Renal cortical epithelial cell (primary cell): ENCODE measurements at places on chromosomes 4 and X. TPM values are rescaled to one million over a fixed set of nuclear protein-coding genes. Genes with fewer than 3 reads are reported as not detected.

GPC4 gene
- 19.4 and 80.6 TPM in 2 replicates for total RNA-seq

TLR3 gene
- total RNA-seq, result 8.9 and 17.5 TPM in 2 replicates

MTNR1A gene
- 0.10 TPM in 1 of 2 replicates, not detected in the other for total RNA-seq

HGFAC gene
- 0.25 and 0.35 TPM in 2 replicates for total RNA-seq

CXorf66 gene
- total RNA-seq, result not detected in 2 replicates

LAS1L gene
- total RNA-seq, result 29.2 and 33.0 TPM in 2 replicates

FHIP1A gene
- 17.0 and 19.3 TPM in 2 replicates for total RNA-seq

GLUD2 gene
- 2.9 and 3.5 TPM in 2 replicates for total RNA-seq

CLGN gene
- total RNA-seq, result 2.0 and 4.7 TPM in 2 replicates

CPEB2 gene
- total RNA-seq, result 11.5 and 104 TPM in 2 replicates

XIAP gene
- total RNA-seq, result 47.8 and 58.0 TPM in 2 replicates

KDM6A gene
- total RNA-seq, result 24.0 and 50.0 TPM in 2 replicates

RNF128 gene
- total RNA-seq, result 33.7 and 58.3 TPM in 2 replicates

SPANXA2 gene
- total RNA-seq, result not detected in 2 replicates

NWD2 gene
- total RNA-seq, result not detected in 2 replicates

SLITRK2 gene
- 0.10 and 0.17 TPM in 2 replicates for total RNA-seq

SSX4 gene
- total RNA-seq, result not detected in 2 replicates

FMR1NB gene
- not detected in 2 replicates for total RNA-seq

GAGE12F gene
- not detected in 2 replicates for total RNA-seq

MAGEA1 gene
- total RNA-seq, result not detected in 2 replicates

IL1RAPL1 gene
- total RNA-seq, result 0.05 TPM in 1 of 2 replicates, not detected in the other

ARHGEF9 gene
- 14.0 and 19.6 TPM in 2 replicates for total RNA-seq

GRID2 gene
- not detected in 2 replicates for total RNA-seq

RNF150 gene
- 2.1 and 15.5 TPM in 2 replicates for total RNA-seq

SLC35A2 gene
- total RNA-seq, result 24.8 and 34.1 TPM in 2 replicates

NPNT gene
- 10.3 and 47.2 TPM in 2 replicates for total RNA-seq

UGT8 gene
- total RNA-seq, result 17.2 and 47.0 TPM in 2 replicates
